ENCODE measurements at places on chromosomes 3 and 15.

GRCh38 chr3:40877631-40878463 is 321.5 kb upstream of the CTNNB1 start:
- no peak for DNase-seq

- no peak for DNase-seq
Observed at GRCh38 chr15:72313448-72313840, 6.5 kb downstream of the CELF6 start.

DNA sequence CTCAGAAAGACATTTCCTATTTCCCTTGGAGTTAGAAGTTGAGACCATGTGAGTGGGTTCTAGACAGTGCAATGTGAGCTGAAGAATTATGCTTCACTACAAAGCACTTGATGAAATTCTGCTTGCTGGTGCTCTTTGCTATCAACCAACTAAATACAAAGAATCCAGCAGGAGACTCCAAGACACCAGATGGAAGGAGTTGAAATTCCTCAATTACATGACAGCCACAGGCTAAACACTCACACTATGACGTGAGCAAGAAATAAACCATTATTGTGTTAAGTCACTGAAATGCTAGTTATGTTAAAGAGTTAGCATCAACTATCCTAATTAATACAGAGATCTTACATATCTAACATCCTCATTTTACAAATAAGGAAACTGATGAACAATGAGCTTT is 8.2 kb upstream of the MAP4 start:
- DNase-seq, result no peak

GRCh38 chr15:88985547-88986393 is 72.6 kb upstream of the MFGE8 start:
- DNase-seq, result no peak

- DNase-seq, result no peak
Observed at GRCh38 chr3:33879540-33879939, 81.1 kb downstream of the PDCD6IP start.

- no peak for DNase-seq
Observed at GRCh38 chr15:78626381-78626995, 5.7 kb upstream of the CHRNA3 start.

- no peak for DNase-seq
Observed at GRCh38 chr15:74362482-74362881, 5.0 kb downstream of the CYP11A1 start.

DNA sequence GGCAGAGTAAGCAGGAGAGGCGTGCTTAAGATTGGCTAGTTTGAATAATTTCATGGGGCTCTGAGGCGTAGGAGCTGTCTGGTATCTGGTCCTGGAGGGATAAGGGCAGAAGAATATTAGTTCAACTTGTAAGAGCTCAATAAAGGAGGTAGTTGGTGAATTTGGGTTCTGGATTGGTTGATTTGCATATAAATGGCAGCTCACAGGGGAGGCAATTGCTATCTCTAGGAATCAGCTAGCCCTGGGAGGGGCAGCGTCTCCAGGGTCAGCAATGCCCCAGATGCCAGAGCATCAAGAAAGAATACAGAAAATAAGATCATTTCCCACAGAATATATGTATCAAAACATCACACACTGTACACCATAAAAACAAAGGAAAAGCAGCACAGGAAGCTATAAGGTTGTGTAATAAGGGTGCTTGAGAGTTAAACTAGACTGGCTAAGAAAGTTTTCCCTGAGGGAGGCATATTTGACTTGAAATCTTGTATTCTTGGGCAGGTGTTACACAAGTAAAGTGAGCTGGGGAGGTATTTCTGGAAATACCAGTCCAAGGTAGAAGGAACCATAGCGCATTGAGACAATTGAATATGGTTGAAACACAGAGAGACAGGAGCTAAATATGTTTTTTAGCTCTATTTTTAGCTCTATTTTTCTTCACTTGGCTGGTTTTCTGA is 6.1 kb downstream of the MOBP start:
- no peak for DNase-seq

DNA sequence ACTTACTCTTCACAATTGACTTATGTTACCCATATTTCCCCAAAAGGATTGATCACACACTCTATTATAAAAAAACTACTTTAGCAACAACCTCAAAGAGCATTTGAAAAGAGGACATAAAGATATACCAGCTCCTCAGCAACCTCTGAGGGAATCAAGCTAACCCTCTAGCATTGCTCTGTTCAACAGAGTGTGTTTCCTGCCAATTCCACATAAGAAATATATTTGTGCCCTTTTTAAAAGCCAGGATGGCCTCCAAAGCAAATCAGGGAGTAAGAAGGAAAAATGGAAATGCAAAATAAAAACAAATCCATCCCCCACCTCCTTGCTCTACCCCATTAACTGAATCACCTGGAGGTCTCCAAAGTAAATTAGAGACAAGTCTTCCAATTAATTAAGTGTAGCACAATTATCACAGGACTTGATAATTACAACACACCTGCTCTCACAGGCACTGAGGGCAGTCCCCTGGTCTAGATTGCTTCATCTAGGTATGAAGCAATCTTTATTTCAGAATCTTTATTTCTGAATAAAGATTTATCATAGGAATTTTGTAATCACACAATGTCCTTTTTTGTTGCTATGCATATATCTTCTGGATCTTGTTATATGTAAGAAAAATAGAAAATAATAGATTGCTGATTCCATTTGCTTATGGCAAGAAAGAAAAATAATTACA is 34.8 kb downstream of the GPR176 start:
- DNase-seq, result no peak

GRCh38 chr3:10554236-10554611 is 48.8 kb upstream of the ATP2B2 start:
- DNase-seq, result no peak

GRCh38 chr3:195727606-195728195 is 6.9 kb downstream of the MUC20 start:
- no peak for DNase-seq

GRCh38 chr15:83732196-83732595 is 78.3 kb downstream of the ADAMTSL3 start:
- no peak for DNase-seq

DNA sequence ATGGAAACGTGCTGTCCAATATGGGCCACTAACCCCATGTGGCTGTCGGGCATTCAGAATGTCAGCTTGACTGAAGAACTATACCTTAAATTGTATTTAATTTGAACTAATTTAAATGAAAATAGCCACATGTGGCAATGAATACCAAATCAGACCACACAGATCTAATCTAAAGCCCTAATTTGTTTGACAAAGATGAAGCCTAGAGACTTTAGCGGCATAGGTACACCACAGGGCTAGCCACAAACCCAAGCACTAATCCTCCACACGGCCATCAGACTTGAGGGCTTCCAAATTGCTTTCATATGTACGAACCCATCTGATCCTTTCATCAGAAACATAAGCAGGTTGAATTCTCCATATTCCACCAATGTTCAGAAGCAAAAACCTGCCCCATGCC is 81.4 kb downstream of the SHQ1 start:
- no peak for DNase-seq
